ENCODE measurements at places on chromosomes 6 and 20.

DNA sequence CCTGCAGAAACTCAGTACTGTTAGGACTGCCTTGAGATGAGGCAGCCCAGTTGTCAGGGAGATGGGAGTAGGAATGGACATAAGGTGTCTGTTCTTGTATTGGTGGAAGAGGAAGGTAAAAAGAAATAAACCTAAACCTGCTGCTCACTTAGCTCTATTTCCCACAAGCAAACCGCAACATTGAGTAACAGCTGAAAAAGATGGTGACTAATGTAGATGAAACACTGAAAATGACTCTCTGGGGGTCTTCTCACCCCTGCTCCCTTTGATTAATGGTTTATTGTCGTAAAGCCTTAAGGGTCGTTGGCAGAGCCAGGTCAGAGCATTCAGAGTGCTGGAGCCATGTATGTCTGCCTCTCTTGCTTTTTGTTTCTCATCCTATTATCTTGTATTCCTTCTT is 87.5 kb downstream of the FOXO3 start:
- DNase-seq: no peak

DNA sequence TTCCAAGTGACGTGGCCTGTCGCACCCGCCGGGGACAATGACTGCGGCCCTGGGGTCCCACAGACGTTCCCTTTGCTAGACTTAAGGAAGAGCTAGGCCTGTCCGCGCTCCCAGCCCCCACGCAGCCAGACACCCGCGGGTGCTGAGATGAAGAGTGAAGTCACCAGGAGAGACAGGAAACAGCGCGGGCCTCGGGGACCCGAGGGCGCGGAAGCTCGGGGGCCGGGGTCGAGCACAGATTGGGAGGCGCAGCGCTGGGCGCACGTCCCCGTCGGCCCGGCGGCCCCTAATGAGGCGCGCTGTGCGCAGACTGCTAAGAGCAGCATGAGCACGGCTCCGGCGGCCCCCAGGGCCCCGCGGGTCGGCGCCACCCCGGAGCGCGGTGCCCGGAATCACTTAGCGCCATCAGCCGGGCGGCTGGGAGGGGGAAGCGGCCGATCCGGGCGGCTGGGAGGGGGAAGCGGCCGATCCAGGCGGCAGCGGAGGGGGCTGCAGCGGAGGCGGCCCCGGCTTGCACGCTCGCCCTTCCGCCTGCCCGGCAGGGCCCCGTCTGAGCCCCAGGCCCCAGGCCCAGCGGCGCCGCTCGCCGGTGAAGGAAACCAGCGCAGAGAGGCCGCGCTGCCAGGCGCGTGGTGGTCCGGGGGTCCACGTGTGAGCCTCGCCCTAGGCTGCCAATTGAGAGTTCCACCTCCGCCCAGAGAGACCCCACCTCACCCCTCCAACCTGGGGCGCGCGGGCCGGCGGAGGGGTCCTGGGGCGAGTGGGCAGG is 8.3 kb upstream of the AVP start:
- peak; percentile 40 for DNase-seq

- no peak for DNase-seq
Measured at GRCh38 chr6:12567682-12568081, 148.9 kb upstream of the PHACTR1 start.

GRCh38 chr6:84774985-84775284 is 10.5 kb upstream of the TBX18 start:
- no peak for DNase-seq

- DNase-seq: no peak
Measured at GRCh38 chr6:67165606-67166005, 1458.6 kb upstream of the EYS start.

GRCh38 chr20:1108437-1108920 is 9.9 kb upstream of the PSMF1 start:
- peak; percentile 24 for DNase-seq

- no peak for DNase-seq
Measured at GRCh38 chr6:40887079-40887791, 151.8 kb downstream of the UNC5CL start.

GRCh38 chr6:29809249-29809648 is 18.4 kb upstream of the HLA-G start:
- DNase-seq: no peak

GRCh38 chr6:108744244-108744972 is 103.8 kb upstream of the ARMC2 start:
- DNase-seq: no peak

DNA sequence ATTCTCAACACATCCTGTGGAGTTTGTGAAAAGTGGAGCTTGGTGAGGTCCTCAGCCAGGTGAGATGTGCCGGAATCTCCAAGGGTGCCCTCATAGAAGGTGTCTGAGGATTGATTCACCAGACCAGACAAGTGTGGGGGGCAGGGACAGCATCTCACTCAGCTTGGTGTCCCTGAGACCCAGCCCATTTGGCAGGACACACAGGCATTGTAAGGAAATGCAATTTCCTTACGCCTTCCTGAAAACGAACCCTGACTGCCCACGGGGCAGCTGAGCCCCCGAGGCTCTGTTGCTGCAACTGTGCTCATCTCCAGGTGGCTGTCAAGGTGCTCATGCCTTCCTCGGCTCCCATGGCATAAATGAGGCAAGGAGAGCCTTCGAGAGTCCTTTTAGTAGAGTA is 33.4 kb downstream of the FOXC1 start:
- no peak for DNase-seq

DNA sequence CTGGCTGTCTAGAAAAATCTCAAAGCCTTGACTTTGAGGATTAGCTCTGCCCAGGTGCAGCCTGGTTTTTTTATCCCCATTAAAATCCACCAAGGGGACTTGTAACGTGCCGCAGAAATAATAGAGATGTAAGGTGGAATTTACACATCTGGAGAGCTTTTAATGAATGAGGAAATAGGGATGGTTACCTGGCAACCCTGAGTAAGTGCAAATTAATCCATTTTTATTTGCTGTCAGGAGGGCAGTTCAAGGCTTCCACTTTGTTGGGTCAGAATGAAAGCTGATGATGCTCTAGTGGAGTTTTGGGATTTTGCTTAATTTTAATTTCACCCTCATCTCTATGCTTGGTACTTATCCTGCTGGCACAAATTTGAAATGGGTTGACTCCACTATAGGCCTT is 163.4 kb upstream of the CEP162 start:
- DNase-seq: no peak

DNA sequence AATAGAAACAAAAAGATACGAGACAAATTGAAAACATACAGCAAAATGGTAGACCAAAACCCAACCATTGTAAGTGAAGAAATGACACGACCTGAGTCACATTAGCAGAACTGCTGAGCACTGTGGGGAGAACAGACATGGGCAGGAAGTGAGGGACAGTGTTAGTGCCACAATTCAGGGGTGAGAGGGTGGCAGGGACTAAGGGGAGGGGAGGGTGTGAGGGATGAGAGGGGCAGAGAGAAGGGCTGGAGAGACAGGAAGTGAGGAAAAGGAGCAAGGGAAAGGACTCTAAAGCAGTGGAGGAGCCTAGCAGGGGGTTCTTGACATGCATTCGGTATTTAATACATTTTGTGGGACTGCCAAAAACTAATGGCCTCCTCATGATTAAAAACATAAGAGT is 45.0 kb upstream of the TRIM26 start:
- no peak for DNase-seq

GRCh38 chr6:73965539-73966029 is 269.6 kb downstream of the CD109 start:
- DNase-seq: no peak

GRCh38 chr20:50376888-50377459 is 133.2 kb upstream of the PTPN1 start:
- DNase-seq: no peak

GRCh38 chr6:167517254-167517916 is 192.5 kb downstream of the TTLL2 start:
- DNase-seq: no peak

DNA sequence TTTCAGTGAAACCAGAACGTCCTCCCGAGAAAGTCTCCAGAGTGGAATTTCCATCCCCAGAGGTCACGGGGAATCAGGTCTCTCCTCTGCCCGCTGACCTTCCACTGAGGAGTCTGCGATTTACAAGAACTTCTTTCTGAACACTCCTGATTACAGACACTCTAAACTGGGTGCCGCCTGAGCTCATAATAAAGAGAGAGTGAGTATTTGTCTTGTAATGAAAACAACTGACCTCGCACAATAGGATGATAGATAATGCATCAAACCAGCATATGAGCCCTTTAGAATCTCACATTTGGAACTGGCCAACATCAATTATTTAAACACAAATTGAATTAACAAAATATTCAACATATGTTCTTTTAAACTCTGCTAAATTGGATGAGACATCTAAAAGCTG is 47.5 kb downstream of the DLL1 start:
- no peak for DNase-seq

DNA sequence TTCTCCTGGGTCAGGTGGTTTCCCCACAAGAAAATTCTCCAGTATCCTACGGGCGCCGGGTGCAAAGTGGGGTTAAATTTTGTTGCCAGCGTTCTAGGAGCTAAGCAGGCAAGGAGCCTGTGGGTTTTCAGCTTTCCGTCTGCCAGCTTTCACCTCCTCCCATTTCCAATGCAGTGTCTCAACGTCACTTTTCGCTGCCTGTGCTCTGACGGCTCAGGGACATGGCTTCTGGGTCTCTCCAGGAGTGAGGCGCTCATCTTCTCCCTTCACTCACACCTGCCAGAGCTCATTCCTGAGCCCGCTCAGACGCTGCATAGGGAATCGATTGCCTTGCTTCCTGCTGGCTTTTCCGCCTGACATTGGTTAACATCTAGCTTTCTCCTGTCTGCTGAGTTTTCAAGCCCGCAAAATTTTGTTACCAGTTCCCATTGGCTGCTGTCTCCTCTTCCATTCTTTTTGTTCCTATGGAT is 7.3 kb upstream of the NAA20 start:
- DNase-seq: no peak

DNA sequence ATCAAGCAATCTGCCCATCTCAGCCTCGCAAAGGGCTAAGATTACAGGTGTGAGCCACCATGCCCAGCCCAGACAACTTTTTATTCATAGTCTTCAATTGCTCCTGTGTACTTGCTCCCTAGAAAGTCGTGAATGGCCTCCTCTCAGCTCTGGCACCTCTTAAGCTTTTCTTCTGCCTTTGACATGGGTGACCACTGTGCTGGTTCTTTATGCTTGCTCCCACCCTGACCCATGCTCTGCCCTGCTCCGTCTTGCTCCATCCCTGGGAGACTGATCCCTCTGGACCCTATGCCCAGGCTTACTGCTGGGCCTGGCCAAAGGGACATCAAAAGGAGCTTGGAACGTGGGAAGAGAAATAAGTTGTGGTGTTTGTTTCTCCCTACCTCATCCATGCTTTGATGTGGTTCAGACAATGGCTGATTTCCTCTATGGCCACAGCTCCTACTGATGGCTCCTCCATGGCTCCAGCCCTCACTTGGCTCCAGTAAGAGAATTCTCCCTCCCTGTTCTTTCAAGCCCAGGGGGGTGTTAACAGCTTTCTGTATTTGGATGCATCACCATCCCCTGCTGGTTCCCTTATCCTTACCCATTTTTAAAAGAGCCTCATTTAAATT is 7.7 kb upstream of the TREM2 start:
- no peak for DNase-seq

DNA sequence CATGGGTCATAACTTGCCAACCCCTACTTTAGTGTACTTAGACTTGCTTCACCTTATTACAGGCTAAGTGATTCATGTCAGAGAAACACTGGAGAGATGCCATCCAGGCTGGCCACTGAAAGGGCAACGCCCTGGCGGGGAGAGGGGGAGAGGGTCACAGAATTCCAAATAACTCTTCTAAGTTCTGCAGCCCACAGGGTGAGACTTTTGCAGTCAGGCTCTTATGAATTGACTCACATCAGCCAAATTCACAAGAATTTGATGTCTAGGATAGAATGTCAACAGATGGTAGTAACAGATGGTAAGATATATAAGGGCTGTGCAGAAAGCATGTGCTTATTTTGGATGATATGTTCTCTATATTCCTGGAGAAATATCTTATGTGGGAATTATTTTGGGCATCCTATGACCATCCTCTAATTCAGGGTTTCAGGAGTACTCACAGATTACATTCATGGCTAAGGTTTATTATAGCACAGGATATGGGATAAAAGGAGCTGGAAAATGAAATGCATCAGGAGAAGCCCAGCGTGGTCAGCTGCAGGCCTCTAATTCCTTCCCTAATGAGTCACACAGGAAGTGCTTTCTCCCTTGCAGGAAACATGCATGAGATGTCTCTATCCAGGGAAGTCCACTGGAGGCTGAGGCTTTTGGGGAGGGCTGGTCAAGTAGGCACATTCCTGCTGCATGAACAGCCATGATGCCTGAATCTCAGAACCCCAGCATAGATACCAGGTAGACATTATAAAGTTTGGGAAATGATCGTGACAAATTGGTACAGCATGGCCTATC is 58.7 kb upstream of the RIN2 start:
- no peak for DNase-seq

DNA sequence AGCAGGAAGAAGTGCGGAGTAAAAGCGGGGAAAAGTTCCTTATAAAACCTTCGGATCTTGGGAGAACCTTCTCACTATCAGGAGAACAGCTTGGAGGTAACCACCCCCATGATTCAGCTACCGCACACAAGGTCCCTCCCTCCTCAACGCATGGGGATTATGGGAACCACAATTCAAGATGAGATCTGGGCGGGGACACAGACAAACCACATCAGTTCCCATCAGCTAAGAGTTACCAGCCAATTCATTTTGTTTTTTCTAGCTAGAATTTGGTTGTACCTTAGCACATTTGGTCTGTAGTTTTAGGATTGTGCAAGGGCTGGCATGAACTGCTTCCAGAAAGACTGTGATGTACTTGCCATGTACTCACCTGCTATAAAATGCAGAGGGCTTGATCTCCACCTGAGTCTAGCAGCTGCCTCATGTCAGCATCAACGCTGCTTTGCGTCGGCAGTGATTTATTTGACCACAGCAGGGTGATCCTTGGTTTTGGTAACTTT is 94.7 kb upstream of the SLC2A12 start:
- DNase-seq: no peak

DNA sequence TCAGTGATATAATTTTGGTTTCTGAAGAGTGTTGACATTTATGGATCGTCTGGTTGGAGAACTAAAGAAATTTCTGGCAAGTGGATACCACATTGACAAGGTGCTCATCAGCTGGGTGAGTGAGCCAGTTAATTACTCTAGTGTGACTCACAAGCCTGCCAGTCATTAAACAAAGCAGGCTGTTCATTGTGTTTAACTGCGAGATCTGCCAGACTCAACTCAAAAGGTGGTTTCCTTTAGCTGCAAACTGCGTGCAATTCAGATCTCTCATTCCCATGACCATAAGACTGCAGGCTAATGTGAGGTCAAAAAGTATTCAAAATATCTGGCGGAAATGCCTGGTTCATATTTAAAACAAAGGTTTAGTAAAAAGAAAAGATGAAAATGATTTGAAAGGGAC is 32.5 kb upstream of the IYD start:
- no peak for DNase-seq

GRCh38 chr6:3751077-3751729 is at the start of gene PXDC1:
Gene PXDC1 (minus strand): TSS chr6:3751713. CDS start chr6:3751531, 182 bp downstream.
- DNase-seq: no peak

- DNase-seq: no peak
Measured at GRCh38 chr20:44073675-44074071, 113.3 kb downstream of the JPH2 start.

All from stimulated activated CD8-positive, alpha-beta memory T cell treated with anti-CD3 and anti-CD28 coated beads, Interleukin-7, amount 100 ng/mL, for 4 hours (primary cell).